ENCODE measurements at places on chromosomes 3 and 15. TPM values are rescaled to one million over a fixed set of nuclear protein-coding genes. Genes with fewer than 3 reads are reported as not detected.
A peak's percentile ranks its signal among the peaks of the same experiment; 100 is the strongest.

Gene AHSG
- total RNA-seq: not detected

DNA sequence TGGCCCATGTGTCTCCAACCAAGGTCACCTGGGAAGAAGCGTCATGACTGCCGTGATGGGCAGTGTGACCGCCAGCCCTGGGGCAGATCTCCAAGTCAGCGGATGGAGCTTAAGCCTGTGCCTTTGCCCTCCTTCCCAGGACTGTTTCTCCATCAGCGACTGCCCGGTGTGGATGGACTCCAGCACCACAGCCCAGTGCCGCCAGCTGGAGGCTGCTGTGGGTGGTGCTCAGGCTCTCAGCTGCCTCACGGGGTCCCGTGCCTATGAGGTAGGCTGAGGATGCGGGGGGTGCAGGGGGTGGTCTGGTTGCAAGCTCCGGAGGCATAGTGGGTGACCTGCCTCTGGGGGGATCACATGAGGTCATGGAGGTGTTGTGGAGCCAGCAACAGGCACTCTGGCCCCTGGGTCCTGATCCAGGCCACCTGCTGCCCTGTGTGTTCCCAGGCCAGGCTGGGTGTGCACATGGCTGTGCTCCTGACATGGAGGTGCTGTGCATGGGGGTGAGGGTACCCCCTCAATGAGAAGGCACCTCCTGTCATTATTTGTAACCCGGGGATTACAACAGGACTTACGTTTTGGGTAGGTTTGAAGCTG is 19.0 kb downstream of the XYLB start:
- DNase-seq: no peak

GRCh38 chr3:168030577-168030976 is 65.1 kb downstream of the GOLIM4 start:
- DNase-seq: no peak

Gene ZPLD1
- under 0.01 TPM for total RNA-seq

DNA sequence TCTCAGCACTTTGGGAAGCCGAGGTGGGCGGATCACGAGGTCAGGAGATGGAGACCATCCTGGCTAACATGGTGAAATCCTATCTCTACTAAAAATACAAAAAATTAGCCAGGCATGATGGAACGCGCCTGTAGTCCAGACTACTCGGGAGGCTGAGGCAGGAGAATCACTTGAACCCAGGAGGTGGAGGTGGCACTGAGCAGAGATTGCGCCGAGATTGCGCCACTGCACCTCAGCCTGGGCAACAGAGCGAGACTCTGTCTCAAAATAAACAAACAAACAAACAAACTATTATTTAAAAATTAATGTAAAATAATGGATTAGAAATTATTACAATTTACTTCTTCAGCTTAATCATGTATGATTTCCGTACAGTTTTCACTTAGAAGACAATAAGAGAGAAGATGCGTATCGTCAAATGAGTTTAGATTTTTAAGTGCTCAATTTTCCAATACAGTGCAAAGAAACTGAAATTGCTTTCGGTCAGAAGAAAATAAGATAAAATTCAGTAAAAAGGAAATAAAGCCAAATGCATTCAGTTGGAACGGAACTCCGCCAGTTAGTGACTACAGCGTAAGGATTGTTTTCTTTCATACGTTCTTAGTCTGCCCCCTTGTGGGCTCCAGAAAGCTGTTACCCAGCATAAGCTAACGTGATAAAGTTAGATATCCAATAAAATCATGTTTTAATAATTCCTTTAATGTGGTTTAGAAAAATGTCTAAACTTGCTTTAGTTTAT is 24.8 kb downstream of the AADAC start:
- DNase-seq: peak; percentile 88

- DNase-seq: peak; percentile 78
Observed at GRCh38 chr3:25592510-25592968, 72.2 kb downstream of the TOP2B start.

Gene GSK3B
- total RNA-seq: 39.7 TPM

- no peak for DNase-seq
Observed at GRCh38 chr3:5004319-5005152, 25.3 kb downstream of the BHLHE40 start.

GRCh38 chr15:40125950-40126349 is 17.3 kb upstream of the BMF start:
- no peak for DNase-seq

DNA sequence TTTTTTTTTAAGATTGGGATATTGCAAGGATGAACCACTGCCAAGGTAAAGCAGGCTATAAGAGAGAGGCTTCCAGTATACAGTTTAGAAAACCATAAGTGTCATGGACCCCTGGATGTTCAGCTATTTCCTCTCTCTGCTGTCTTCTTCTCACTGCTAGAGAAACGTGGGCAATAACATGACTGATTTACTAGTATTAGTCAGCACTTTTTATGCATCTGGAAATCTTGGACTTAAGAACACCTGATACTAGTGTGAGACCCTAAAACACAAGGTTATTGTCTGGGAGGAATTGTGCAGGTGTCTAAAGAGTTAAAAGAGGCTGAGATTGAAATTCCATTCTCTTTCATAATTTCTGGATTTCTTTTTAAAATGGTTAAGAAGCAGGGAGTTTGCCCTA is 460.6 kb upstream of the MCTP2 start:
- no peak for DNase-seq

DNA sequence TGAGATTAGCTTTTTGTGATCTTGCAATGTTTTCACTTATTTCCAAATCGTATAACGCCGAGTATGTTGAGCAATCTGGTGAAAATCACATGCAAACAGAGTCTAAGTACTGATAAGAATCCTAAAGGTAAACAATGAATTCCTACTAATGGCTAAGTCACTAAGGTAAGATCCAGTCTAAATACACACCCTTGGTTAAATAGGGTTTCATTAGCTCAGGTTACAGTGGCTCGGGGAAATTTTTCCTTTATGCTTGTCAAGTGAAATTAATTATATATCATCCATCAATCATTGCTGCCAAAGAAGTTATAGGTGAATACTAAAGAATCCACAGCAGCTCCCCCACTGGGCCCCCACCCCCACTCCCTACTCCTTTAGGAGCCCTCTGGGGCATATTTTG is 139.3 kb downstream of the SOX2 start:
- no peak for DNase-seq

DNA sequence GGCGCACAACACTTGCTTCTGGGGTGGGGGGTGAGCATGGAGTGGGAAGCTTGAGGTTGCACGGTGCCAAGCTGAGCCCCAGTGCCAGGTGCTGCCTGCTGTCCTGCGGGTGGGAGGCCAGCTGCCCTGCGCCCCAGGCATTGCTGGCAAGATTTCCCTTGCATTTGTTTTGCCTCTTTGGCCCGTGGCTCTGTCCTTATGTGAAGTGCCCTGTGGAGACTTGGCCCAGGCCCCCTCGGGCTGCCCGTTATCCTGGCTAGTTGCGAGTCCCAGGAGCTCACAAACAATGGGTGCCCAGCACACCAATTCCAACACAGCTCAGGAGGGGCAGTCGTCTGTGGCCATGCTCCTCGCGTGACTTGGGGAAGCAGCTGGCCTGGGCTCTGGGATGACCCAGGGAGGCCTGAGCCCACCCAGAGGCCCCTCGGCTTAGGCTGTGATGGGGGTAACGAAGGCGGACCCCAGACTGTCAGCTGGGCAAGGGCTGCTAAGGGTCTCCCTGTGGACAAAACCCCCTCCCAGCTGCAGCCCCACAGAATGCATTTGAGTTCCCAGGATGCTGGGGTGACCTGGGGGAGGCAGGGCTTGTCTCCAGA is 5.9 kb downstream of the C3orf22 start:
- no peak for DNase-seq

Gene RARRES1
- 1.9 TPM for total RNA-seq

- DNase-seq: no peak
Observed at GRCh38 chr3:43521941-43522340, 99.9 kb downstream of the ANO10 start.

GRCh38 chr3:129132097-129132866 is 10.7 kb upstream of the RAB43 start:
- DNase-seq: no peak

DNA sequence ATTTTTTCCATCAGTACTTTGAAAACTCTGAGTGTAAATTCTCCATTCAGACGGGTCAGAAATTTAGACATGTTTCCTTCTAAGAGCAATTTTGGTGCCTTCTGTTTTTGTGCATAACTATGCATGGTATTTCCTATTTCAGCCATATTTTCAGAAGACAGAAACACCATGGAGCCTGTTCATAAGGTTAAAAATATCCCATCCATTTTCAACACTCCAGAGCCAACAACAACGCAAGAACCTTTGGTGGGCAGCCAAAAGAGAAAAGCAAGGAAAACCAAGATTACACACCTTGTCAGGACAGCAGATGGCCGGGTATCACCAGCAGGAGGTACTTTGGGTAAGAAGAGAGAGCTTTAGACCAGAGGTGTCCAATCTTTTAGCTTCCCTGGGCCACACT is 275.6 kb downstream of the BBX start:
- DNase-seq: peak; percentile 43

DNA sequence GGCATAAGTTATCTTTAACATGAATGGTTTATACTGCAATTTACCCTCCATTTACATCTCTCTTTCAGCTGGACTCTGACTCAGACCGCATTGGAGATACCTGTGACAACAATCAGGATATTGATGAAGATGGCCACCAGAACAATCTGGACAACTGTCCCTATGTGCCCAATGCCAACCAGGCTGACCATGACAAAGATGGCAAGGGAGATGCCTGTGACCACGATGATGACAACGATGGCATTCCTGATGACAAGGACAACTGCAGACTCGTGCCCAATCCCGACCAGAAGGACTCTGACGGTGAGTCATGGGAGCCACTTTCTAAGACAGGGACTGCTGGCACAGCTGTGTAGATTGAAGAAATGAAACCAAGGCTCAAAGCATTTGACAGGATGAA is 11.6 kb downstream of the THBS1 start:
- DNase-seq: peak; percentile 59

DNA sequence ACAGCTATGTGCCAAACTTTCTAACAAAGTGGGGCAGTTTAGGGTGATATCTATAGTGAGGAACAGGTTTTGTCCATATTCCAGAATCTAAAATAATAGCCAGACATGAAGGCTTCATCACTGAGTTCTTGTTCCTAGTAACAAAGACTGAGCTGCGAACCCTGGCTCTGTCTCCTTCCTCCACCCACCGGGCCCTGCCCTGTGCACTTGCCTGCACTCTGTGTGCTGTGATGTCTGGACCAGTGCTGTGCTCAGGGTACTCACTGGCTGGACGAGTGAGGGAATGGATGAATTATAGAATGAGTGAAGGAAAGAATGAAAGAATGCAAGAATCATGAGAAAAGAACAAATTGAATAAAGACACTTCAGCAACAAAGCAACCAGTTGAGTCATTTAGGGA is 8.9 kb upstream of the NMNAT3 start:
- no peak for DNase-seq

Gene GOLGA8T
- total RNA-seq: not detected

DNA sequence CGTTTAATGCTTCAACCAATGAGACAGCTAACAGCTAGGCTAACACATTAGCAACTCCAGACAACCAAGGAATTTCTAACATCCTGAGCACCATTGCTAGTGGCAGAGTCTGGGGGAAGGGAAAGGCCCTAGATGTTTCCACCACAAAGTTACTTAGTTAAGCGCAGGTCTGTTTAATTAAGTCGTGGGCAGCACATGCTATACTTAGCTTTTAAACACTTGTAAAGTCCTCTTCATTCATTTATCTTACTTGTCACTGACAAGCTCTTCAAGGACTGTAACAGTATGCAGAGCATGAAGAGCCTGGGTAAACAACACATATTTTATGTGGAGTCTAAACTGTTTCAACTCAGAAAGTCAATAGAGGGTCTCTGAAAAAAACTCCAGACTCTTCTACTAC is 221.1 kb upstream of the WNT5A start:
- DNase-seq: no peak

Gene PLSCR5
- not detected for total RNA-seq

GRCh38 chr15:77901921-77902750 is 175.4 kb downstream of the TBC1D2B start:
- no peak for DNase-seq

Gene ANKRD63
- under 0.01 TPM for total RNA-seq

GRCh38 chr3:160134964-160135363 is 90.3 kb upstream of the C3orf80 start:
- peak; percentile 75 for DNase-seq

- DNase-seq: no peak
Observed at GRCh38 chr3:134609821-134610431, 40.9 kb downstream of the KY start.

GRCh38 chr3:152050903-152051302 is 177.5 kb downstream of the SUCNR1 start:
- DNase-seq: peak; percentile 38

Gene RTP3
- not detected for total RNA-seq

GRCh38 chr3:117547956-117548550 is 838.5 kb downstream of the TUSC7 start:
- DNase-seq: peak; percentile 83

GRCh38 chr3:46143951-46144473 is 64.1 kb downstream of the CCR1 start:
- no peak for DNase-seq

DNA sequence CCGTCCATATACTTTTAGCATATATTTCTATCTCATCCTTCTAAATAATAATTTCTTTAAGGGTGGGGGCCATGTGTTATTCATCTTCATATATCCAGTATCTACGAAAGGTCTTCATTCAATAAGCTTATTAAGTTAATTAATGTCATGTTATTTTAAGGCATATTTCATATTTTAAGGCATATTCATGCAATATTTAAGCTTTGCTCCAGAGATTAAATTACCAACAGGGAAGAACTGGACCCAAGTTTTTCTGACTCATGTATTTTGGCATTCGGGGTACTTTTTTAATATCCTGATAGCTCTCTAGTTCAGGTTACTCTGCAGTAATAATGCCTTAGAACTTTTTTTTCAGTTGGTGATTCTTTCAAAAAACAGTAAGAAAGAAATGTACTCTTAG is 27.4 kb downstream of the PHC3 start:
- DNase-seq: peak; percentile 60

Gene STAC
- 0.36 TPM for total RNA-seq

- DNase-seq: no peak
Observed at GRCh38 chr3:151476344-151477018, 15.6 kb upstream of the IGSF10 start.

- DNase-seq: no peak
Observed at GRCh38 chr3:70737666-70738290, 425.3 kb upstream of the MDFIC2 start.

All from IMR-90 (cell line).